Amniotic stem cell (primary cell): ENCODE measurements at places on chromosomes 7 and 10.

GRCh38 chr10:45239642-45240041, 75.8 kb downstream of the OR13A1 start:
- DNase-seq = no peak

DNA sequence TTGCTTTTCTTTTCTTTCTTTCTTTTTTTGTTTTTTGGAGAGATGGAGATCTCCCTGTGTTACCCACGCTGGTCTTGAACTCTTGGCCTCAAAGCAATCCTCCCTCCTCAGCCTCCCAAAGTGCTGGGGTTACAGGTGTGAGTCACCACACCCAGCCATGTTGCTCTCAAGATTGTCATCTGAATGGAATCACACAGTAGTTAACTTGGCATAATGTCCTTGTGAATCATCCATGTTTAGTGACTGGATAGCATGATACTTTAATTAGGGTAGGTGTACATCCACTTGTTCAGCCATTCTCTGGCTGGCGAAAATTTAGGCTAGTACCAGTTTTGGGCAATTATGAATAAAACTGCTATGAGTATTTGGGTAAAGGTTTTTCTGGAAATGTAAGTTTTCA, 15.4 kb upstream of the GRB10 start:
- no peak for DNase-seq

- no peak for DNase-seq
These were observed 38.9 kb upstream of the SLF2 start for GRCh38 chr10:100873827-100874326.

DNA sequence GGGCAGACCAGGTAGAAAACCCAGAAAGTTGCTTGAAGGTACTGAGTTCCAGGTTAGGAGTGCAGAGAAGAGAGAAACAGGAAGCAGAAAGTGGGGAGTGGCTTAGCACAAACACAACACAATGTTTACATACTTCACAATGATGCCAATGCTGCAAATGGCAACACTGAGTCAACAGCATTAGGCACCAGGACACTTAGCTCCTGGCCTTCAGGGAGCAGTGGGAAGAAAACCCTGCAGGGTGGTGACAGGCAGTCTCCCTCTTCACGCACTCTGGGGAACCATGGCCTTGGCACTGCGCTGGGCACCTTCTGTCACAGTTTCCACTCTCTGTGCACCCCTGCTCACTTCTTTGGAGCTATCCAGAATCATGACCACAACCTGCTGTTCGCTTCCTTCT, 7.3 kb downstream of the ICA1 start:
- DNase-seq = no peak

DNA sequence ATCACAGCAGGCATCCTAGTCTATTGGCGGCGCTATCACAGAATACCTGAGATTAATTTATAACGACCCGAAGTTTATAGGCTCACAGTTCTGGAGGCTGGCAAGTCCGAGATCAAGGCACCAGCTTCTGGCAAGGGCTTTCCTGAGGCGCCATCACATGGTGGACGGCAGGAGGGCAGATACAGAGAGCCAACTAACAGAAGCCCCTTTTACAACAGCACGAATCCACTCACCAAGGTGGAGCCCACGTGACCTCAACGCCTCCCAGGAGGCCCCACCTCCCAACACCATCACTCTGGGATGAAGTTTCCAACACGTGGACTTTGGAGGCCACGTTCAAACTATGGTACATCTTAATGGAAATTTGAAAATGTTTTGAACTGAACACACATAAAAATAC, 255.3 kb downstream of the ELFN1 start:
- no peak for DNase-seq

DNA sequence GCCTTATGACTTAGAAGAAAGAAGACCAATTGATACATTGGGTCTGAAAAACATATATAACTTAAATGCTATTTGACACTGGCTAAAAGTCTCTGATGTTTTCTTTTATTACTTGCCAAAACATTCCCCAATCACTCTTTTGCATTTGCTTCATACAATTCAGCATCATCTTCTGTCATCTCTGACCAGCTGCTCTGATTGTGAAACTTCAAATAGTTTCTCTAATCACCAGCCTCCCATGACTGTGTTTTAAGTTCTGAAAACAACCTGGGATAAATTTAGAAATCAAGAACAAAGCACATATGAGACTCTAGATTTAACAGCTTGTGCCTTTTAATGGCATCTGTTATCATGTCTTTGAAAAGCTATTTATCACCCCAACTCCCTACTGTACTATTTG, 208.4 kb upstream of the KCND2 start:
- no peak for DNase-seq

DNA sequence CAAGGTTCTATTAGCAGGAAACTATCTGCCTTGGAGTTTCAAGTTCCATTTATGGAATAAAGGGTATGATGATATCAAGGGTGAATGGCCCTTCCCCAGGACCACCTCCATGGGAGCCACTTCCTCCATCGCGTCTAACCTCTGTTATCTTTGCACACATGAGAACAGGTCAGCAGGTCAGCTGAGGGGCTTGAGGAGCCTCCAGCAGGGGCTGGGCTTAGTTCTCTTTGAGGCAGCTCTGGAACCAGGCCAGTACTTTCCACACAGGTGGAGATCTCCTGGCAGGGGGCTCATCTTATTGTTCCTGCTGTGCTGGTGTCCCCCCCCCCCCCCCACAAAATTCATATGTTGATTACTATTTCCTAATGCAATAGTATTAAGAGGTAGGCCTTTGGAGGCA, 472.2 kb upstream of the ZMIZ1 start:
- DNase-seq = no peak

DNA sequence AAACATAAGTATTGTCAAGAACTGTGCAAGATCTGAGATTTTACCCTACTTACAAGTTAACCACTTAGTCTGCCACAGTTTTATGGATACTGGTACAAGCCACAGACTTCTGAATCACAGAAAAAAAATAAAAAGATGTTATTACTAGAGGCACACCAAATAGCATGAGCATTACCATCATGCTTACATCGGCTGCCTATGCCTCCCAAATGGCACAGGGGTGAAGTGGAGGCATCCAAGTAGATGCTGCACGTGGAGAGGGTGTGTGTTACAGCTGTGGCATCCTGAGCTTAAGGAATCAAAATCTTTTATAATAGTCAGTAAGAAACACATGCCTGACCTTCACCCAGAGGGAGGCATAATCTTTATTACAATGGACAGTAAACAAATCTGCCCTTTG, 207.8 kb downstream of the TFEC start:
- no peak for DNase-seq

DNA sequence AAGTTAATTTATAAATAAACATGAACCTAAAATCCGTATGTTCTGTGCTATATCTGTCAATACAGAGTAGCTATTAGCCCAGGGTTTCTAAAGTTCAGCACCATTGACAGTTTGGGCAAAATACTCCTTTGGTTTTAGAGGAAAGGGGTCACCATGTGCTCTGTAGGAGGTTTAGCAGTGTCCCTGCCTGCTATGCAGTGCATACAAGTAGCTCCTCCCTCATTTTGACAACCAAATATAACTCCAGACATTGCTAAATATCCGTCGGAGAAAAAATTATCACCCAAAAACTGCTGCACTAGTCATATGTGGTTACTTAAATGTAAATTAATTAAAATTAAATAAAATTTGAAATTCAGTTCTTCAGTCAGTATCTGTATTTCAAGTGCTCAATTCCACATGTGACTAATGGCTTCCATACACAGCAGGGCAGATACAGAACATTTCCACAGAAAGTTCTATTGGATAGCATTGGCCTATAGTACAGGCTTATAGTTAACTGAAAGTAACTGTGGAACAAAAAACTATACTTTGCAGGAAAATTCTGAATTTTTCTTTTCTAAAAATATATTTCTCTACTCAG, 6.4 kb downstream of the UPF2 start:
- DNase-seq = no peak

DNA sequence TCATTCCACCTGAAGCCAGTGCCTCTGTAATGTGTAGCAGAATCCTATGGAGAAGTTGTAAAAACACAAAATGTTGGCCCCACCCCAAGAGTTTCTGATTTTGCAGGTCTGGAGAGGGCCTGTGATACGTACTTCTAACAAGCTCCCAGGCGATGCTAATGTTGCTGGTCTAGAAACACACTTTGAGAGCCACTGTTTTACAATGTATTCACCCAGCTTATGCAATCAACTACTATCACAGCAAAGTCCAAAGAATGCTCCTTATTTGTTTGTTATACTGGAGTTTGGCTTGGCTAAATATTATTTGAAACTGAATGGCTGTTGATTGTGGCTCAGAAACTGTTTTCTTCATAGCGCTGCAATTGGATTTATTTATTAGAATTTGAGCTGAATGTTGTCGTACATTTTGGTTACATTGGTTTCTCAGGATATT, 44.3 kb downstream of the DNAJB9 start:
- no peak for DNase-seq

GRCh38 chr10:18236756-18237155, 96.5 kb downstream of the CACNB2 start:
- DNase-seq = no peak

DNA sequence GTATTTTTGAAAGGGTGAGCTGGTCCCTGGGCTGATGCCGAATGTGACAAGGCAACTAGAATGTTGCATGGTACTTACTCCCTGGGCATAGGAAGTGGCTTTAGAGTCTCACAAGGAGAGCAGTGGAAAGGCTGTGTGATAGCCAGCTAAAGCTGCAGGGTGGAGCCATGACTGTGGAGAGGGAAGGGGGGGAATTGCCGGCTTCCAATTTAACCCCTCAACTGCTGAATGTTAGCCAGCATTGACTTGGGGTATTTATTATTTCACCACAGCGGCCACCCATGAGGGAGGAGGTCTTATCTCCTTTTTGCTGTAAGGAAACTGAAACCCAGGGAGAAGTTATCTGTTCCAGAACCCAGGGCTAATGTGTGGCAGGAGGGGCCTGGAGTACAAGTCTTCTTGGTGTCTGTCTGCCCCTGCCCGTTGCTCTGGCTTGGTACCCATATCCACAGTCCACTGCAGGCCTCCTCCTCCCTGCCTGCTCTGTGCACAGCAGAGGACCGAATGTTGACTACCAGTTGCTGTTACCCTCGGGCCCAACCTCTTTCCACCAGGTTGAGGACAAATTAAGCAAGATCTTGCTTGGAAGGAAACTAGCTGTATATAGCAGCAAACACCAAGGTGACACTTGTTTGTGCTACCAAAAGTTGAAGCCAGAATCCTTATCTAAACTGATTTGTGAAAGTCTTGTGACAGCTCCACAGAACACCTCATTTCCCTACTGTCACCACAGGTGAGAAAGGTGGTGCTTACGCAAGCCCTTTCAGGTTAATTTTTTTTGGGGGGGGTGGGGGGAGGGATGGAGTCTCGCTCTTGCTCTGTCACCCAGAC, 37.6 kb downstream of the WBP1L start:
- no peak for DNase-seq

GRCh38 chr10:7651853-7652470, 14.8 kb downstream of the ITIH5 start:
- no peak for DNase-seq

- DNase-seq = no peak
These were observed 9.0 kb downstream of the MTURN start for GRCh38 chr7:30143748-30144251.

GRCh38 chr7:130153211-130153908, 51.8 kb downstream of the TMEM209 start:
- no peak for DNase-seq
